Thyroid gland (tissue), 4 donors: ENCODE measurements at places on chromosomes 11 and 22. TPM values are rescaled to one million over a fixed set of nuclear protein-coding genes. Genes with fewer than 3 reads are reported as not detected.
A peak's percentile ranks its signal among the peaks of the same experiment; 100 is the strongest.

OR51B4 gene
- total RNA-seq: not detected

CRYBB1 gene
- total RNA-seq: not detected

DNA sequence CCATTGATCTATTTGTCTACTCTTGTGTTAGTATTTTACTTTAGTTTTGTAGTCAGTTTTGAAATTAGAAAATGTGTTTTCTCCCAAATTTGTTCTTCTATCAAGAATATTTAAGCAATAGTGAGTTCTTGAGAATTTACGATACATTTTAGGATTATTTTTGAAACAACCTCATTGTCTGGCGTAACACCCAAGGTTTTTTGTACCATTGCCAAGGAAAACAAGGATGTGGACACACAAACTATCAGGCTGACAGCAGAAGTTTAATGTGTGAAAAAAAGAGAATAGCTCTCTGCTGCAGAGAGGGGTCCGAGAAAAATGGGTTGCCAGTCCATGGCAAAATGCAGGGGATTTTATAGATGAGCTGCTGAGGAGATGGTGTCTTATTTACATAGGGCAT is 865.1 kb upstream of the CNTN5 start:
- no peak for DNase-seq

DNA sequence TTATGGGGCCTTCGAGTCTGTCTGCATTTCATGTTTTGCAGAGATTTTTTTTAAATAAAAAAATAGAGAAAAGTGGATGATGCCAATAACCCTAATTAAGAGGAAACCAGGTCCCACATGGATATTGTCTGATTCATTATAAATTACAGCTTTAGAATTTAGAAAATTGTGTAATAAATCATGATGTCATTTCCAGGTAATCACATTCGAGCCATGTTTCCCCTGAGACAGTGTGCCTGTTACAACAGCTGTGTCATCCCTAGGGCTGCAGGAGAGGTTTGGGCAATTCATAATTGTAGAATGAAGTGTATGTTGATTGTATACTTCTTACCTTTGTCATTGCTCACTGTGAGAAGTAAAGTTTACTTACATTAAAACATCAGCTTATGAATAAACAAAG is 38.3 kb downstream of the NCAM1 start:
- DNase-seq: no peak

DNA sequence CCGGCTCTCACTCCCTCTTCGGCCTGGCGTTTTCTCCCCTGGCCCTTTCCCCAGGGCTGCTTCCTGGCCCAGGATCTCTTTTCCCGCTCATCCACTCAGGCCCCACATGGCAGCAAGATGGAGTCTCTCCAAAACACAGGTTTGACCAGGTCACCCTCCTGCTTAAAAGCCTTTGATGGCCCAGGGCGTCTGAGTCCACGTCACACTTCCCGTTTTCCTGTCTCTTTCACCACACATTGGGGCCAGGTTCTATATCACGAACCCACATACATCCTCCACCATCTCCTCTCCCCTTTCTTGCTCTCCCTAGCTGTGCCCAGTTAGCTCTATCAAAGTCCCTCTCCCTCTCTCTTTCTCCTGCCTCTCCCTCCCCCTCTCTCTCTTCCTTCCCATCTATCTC is 7.8 kb upstream of the LRRC32 start:
- no peak for DNase-seq

DNA sequence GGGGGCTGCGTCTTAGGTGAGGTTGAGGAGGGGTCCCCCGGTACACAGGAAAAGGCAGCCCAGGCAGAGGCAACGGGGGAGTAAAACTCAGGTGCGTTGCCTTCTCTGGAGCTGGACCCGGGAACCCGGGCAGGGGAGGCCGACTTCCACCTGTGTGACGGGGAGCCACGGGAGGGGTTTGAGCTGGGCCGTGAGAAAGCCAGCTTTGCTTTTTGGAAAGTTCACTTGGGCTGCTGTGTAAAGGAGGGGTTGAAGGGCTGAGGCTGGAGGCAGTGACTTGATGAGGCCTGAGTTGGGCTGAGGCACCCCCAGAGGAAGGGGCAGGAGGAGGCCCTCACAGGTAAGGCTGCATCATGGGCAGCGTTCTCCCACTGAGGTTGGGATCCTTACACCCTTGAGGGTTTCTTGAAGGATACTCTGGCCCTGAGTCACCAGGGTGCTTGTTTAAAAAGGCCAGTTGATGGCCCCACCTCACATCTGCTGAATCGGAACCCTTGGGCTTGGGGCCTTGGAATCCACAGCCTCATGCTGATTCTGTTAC is 47.2 kb downstream of the CHRDL2 start:
- DNase-seq: no peak

GRCh38 chr11:122261546-122261945 is 145.5 kb upstream of the BLID start:
- DNase-seq: no peak

GRCh38 chr11:63445720-63446119 is 45.2 kb downstream of the PLAAT5 start:
- no peak for DNase-seq

GRCh38 chr11:87574193-87574592 is 536.5 kb downstream of the TMEM135 start:
- DNase-seq: no peak

DNA sequence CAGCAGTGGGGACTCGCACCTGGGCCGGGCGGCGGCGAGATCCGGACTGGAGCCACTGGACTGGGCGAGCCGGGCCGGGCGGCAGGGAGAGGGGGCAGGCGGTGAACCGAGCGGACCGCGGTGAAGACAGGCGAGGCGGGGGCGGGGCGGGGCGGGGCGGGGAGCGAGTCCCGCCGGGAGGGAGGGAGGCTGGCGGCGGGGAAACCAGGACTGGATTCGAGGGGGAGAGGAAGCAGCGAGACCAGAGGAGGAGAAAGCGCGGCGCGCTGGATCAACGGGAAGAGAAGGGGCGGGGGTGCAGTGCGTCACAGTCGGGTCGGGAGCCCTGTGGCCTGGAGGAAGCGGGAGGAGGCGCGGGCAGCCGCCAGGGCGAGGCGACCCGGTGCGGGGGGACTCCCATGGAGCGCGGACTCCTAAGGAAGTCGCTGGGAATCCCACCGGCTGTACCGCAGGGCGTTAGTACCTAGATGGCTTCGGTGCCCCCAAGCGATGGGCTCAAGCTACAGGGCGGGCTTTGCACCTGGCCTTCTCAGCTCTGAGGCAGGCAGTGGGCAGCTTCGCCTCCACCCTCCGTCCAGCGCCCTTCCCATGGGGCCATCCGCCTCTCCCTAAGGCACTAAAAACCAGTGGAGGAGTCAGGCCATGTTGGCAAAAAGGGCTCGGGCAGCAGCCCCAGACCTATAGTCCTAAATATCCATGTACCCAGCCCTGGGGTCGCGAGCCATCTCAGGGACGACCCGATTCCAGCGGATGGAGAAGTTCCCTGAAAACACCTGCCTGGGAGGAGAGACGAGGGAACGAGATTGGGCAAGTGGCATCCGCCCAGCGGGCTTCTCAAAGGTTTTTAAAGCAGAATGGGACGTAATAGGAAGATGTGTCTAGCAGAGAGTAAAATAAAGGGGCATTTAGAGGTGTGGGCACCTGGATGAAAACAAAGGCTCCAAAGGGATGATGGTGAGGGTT is at the start of gene TMEM121B:
Gene TMEM121B, minus strand, starts transcription at position 128 of the 963 bp plus-strand sequence. CDS start 233 bp downstream, outside the sequence.
- DNase-seq: peak; percentile 44

DNA sequence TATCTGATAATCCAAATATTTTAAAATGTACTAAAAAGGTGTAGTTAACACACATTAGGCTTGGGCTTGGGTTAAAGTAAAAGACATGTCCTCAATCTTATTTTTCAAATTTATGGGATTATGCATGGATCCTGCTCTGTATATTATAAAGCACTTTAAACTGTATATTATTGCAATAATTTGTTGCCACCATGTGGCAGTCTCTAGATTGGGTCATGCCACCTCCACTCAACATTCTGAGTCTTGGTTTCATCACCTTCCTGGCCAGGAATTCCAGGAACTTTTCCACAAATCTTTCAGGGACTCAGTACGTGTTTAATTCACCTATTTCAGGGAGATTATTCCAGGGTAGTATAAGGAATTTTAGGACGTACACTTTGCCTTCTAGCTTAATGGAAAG is 695.5 kb downstream of the FAM181B start:
- no peak for DNase-seq

SLC43A3 gene
- total RNA-seq: 255 TPM
